ENCODE measurements at places on chromosomes 6 and 20. TPM values are rescaled to one million over a fixed set of nuclear protein-coding genes. Genes with fewer than 3 reads are reported as not detected.

DNA sequence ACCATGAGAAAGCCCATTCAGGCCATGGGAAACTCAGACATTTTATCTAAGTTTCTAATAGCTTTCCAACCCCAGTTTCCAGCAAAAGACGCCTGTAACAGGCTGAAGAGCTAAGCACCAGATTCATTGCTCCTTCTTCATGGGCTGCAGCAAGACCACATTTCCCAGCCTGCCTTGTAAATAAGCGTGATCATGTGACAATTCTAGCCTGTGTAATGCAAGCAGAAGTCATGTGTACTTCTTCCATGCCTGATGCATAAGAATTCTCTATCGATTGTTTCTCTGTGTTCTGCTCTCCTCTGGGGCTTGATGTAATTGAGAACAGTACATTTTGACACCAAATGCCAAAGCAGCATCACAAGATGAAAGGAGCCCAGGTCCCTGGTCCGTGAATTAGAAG, 6.8 kb downstream of the PCSK2 start:
- no peak for DNase-seq

The NMBR gene
- not detected for total RNA-seq

- no peak for DNase-seq
Observed at GRCh38 chr6:26441977-26442376, 1.7 kb downstream of the BTN3A3 start.

DNA sequence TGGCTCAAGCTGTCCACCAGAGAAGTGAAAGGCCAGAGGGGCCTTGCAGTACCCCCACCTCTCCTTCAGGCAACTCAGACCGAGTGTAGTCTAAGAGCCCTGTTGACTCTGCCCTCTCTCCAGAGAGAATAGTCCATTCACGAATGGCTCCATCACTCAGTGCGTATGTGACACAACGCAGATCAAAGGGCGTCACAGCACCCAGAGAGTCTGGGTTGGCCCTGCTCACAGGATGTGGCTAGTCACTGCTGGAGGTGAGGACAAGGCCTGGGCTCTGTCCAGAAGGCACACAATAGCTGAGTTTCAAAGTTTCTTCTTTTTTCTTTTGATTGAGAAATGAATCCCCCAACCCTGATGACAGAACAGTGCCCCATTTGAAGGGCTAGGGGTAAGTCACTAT, 74.1 kb downstream of the TRMT11 start:
- DNase-seq, result no peak

GRCh38 chr6:17803409-17803808, 96.7 kb upstream of the NUP153 start:
- DNase-seq, result no peak

The KIAA0408 gene
- 5.8 TPM for total RNA-seq

DNA sequence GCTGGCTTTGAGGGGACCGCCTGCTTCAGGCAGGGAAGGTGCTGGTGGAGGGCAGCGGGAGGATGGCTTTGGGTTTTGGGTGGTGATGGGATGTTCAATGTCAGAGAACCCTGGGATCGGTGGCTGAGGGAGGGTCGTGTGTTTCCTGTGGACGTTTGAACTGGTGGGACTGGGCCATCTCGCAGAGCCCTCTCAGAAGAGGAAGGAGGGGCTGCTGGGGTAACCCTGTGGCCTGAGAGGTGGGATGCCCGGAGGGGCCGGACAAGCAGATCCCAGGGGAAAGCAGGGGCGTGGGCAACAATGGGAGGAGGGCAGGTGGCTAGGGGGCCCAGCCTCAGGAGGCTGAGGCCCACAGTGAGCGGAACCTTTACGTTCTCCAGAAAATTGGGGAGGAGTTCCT, 34.9 kb downstream of the PYGB start:
- DNase-seq, result no peak

The LRRC73 gene
- not detected for total RNA-seq

GRCh38 chr6:2963756-2964155, 7.6 kb downstream of the SERPINB6 start:
- DNase-seq, result no peak

The SIRPB2 gene
- total RNA-seq, result not detected

The TBXT gene
- not detected for total RNA-seq

- DNase-seq, result no peak
Observed at GRCh38 chr20:29740951-29741593, 1516.4 kb upstream of the DEFB115 start.
